ENCODE measurements at places on chromosomes 2 and 18. TPM values are rescaled to one million over a fixed set of nuclear protein-coding genes. Genes with fewer than 3 reads are reported as not detected.

GRCh38 chr2:68992933-68993332 is 18.5 kb downstream of the GKN1 start:
- no peak for DNase-seq

GRCh38 chr2:127615511-127616166 is 30.3 kb upstream of the GPR17 start:
- no peak for DNase-seq

- DNase-seq = no peak
Observed at GRCh38 chr18:40259115-40259835, 1695.8 kb upstream of the PIK3C3 start.

GRCh38 chr18:2331491-2331890 is 239.8 kb downstream of the METTL4 start:
- no peak for DNase-seq

- DNase-seq = no peak
Observed at GRCh38 chr2:854460-854859, 96.2 kb upstream of the SNTG2 start.

- DNase-seq = peak; percentile 13
Observed at GRCh38 chr2:161586517-161587167, 37.6 kb upstream of the SLC4A10 start.

DNA sequence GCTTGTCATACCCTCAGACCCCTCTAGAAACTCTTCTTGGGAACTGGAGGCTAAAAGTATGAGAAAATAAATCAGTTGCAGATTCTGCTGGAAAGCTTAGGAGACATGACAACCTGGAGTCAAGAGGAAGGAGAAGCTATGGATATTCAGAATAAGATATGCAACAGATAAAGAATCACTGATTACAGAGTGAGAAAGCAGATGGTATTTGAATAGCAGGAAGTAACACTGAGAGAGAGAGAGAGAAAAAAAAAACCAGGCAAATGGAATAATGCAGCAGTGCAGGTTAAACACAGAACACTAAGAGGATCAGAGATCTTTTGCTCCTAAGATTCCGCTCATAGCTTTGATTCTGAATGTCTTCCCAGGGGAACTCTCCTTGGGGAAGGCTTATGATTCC is 1284.1 kb upstream of the NXPH2 start:
- DNase-seq = no peak

The ACADL gene
- 0.99 TPM for total RNA-seq

The RAX gene
- total RNA-seq = under 0.01 TPM

All from thymus (tissue), 14 donors.